HuH-7.5 (cell line): ENCODE measurements at places on chromosomes 16 and 17.

DNA sequence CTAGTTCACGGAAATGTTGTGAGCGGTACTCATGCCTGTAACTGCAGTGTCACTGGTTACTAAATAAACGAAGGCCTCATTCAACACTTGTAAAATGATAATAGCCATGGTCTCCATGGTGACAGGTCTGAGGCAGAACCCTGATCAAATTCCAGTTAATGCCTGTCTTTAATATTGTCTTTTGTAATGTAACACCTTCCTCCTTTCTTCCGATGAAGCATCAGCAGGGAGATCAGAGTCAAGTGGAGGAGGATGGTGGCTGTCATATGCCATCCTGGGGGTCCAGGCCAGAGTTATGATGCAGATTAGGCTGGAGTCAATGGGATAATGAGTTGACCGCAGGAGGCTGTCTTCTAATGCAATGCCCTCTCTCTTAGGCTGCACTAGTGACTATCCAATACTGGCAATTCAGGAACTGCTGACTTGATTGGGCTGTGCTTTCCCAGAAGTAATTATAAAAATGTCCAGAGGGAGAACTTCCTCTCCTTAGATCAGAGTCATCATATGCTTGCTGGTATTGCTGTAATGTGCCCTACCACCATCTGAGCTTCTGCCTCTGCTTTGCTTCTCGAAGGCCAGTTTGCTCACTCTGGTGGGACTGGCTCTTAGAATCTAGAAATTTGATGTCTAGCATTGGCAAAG is 419.1 kb downstream of the CA10 start:
- DNase-seq, result no peak

DNA sequence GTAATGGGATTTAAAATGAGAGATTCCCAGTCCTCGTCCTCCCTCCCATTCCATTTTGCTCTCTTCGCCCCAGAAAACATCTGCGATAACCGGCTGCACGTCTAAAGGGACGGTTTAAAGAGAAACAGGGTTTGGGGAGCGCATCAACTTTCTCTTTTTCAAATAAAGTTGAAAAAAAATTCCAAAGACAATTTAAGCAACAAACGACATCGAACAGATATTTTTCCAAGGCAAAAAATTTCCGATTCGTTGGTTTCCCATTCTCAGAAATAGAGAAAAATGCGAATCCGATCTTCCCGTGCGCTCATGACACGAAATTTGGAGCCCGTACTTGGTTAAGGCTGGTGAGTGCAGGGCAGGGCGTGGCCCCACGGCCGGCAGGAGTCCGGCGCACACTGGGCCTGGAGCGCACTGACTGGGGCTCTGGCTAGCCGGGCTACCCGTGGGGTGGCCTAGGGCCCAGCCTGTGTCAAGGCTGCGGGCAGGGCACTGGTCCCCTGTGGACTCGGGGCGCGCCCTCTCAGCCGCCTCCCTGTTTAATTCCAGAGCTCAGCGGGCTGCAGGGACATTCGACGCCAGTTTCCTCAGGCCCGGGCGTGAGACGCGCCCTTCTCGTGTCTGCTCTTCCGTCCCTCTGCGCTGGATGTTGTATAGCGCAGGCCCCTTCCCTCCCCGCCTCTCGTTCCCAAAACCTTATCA is 17.9 kb upstream of the ZFHX3 start:
- DNase-seq, result peak; percentile 77

GRCh38 chr16:80066805-80067580 is 466.5 kb upstream of the MAF start:
- no peak for DNase-seq

DNA sequence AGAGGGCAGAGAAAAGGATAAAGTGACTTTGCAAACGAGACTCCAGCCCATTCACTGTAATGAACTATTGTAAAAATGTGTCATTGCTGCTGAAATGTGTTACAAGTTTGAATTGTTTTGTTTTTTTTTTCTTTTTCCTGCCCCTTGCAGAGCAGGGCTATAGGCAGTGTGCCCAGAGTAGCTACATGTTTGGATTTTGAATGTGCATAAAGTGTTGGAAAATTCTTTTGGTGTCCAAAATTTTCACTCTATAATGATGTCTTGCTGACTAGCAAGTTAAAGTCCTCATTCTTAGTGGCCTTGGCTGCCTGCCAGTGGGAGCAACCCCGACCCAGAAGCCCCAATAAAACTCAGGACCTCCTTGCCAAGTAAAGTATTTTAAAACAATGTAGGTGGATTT is 66.5 kb downstream of the IGF2BP1 start:
- DNase-seq, result no peak

- DNase-seq, result no peak
Measured at GRCh38 chr17:40833882-40834281, 11.5 kb upstream of the KRT10 start.

DNA sequence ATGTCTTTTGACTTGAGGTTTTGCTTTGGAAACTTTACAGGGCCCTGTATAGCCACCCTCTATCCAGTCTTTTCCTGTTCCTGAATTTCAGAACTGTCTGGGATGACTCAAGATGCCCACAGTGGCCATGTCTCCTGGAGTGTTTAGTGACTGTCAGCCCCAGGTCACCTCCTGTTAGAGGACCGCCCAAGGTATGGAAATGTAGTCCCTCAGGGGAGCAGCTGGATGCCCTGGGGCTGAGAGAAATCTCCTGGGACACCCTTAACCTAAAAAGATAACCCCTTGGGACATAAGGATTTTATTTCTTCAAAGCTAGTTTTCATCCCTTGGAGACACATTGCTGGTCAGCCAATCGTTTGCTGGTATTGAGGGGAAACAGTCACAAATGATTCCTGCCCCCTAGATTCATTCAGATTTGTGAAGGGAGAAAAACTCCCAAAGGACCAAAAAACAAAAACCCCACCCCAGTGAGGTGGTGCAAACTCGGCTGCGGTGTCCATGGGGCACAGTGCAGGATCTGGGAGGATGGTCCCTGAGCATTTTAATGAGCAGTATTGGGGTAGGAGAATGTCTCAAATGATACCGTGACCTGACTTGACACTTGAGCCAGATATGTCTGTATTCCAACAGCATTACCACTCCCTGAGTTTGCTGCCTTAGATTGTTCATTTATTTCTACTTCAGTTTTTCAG is 1.7 kb downstream of the ZNF267 start:
- no peak for DNase-seq

GRCh38 chr16:86826941-86827340 is 248.6 kb downstream of the FOXL1 start:
- no peak for DNase-seq

DNA sequence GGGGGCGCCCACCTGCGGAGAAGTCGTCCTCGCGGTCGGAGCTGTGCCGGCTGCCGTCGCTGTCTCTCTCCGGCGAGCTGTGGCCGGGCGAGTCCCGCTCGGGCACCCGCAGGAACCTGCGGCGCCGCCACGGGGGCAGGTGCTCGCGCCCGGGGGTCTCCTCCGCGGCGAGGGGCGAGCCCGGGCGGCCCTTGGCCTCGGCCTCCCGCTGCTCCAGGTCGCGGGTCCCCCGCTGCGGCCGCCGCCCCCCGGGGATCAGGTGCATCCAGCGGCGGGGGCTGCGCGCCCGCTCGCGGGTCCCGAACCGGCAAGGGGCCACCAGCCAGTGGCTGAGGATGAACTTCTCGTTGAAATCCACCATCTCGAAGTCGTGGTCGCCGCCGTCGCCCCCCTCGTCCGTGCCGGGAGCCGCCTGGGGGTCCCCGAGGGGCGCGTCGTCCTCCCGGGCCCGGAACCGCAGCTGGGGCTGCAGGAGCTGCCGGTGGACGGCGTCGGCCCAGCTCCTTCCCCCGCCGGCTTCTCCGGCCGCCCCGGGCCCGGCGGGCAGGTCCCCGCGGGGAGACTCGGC is 41.4 kb upstream of the BHLHA9 start:
- DNase-seq, result no peak

GRCh38 chr17:19386051-19386929 is 700 bp downstream of the MFAP4 start:
- DNase-seq, result no peak

GRCh38 chr17:18981642-18982424 is 22.7 kb downstream of the FAM83G start:
- peak; percentile 50 for DNase-seq

- DNase-seq, result no peak
Measured at GRCh38 chr17:42167807-42168206, 13.0 kb upstream of the RAB5C start.

GRCh38 chr17:50815400-50815799 is 20.0 kb upstream of the WFIKKN2 start:
- no peak for DNase-seq

- DNase-seq, result no peak
Measured at GRCh38 chr16:83453977-83454376, 353.8 kb upstream of the HSBP1 start.

DNA sequence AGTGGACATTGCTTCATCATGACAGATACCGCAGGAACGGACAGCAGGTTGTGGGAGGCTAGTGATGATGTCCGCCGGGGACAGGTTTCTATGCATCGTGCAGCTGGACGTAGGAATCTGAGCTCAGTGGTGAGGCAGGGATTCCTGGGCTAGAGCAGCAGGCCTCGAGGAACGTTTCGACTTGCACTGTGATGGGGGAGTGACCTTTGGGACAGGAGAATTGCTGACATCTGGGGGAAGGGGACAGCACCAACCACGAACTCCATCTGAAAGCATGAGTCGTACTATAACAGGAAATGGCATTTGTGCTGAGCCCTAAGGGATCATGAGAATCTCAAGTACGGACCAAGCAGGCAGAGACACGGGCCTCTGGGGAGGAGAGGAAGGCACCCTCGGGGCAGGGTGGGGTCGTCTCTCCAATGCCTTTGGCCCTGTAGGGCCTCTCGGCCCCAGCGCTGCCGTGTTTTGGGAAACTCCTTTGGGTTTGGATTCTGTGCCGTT is 65.8 kb upstream of the ENDOV start:
- DNase-seq, result no peak

DNA sequence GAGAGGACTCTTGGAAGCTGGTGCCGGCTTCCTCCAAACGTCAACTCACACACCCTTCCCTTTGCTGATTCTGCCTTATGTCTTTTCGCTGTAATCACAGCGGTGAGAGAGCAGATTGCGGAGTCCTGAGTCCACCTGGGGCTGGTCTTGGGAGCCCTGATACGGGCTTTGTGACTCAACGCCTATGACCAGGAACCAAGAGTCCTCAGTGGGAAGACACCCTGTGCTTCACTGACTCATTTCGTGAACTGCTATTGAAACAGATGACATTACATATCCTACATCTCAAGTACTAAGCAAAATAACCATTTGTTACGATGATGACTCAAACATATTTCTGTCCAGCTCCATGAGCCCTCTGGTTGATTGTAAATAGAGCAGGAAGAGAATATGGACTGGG is 90.7 kb upstream of the CREBBP start:
- DNase-seq, result no peak

- no peak for DNase-seq
Measured at GRCh38 chr17:47295037-47295873, 28.5 kb upstream of the EFCAB13 start.

DNA sequence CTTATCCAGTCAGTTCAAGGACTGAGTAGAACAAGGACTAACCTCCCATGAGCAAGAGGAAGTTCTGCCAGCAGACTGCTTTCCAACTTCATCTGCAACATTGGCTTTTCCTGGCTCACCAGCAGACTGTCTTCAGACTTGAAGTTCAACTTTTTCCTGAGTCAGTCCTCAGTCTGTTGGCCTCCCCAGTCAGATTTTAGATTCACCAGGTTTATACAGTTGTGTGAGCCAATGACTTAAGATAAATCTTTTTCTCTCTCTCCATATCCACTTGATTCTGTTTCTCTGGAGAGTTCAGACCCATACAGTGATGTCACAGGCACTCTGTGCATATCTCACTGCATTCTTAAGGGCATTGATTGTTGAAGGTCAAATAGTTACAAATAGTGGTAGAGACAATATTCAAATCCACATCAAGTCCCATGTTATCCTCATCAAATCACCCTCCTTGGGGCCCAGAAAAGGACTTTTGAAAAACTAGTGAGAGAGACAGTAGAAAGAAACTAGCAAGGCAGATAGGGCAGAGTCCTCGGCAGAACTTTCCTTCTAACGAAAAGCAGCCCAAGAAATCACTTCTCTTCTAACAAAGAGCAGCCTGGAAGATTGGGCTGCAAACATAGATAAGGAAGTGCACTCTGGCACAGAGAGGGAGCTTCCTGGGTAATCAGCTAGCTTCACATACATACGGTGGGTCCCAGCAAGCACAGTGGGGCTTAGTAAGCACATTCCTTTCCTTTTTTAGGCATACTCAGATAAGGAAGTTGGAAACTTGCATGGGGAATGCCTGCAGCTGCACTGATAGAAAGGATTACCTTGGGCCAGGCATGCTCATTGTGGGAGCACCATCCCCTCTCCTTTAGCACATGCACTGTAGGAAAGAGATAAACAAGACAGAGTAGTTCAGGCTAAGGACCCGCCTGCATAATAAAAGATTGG is 132.3 kb upstream of the FAM20A start:
- no peak for DNase-seq

DNA sequence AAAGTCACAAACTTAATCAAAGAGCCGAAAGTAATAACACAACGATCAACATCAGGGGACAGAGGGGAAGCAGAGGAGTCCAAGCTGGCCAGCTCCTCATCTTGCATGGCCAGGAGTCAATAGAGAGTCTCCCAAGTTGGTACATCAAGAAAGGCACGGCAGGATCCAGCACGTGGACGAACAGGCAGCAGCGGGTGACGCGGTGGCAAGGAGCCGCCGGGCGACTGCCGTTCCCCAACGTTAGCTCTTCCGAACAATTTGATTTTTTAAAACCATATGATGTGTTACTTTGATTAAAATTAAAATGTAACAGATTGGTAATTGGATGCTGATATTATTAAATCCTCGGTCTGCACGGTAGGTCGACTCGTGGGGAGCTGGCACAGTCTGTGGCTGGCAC is 81.8 kb upstream of the DOC2B start:
- no peak for DNase-seq

DNA sequence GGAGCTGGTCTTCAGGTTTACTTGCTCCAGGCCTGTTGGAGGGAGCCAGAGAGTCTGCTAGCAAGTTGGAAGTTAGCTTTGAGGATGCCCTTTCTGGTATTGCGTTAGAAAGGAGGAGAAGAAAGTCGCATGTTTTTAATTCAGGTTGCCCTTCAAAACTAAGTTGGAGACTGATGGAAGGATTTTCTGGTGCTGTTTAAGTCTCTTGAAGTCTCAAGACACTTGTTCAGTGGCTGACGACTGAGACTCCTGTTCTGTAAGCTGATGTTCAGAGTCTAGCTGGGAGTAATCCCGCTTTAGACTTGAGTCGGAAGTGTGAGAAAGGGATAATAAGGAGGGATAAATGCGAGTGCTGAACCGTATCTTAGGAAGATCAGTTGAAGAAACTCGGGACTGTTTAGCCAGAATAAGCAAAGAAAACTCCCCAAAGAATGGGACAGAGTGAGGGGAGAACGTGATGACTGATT is 740 bp downstream of the AATF start:
- no peak for DNase-seq

GRCh38 chr16:58501242-58502131 is 1.5 kb downstream of the NDRG4 start:
- DNase-seq, result no peak

DNA sequence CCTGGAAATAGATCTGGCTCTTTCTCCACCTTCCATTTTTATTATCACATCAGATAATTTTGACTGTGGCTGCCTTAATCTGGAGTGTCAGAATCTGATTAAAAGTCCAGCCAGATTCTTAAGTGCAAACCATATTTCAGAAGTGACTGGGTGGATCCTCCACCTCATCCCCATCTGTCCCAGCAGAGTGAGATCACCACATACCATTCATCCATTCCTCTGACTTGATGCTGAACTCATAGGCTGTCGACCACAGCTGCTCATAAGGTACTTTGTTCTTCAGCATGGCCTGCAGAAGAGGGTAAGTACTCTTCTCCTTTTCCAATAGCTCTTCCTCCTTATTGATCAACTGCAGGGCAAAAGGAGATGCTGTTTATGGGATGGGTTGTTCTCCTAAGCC is 53.5 kb downstream of the DNAH3 start:
- no peak for DNase-seq

- no peak for DNase-seq
Measured at GRCh38 chr16:9798474-9798873, 383.8 kb downstream of the GRIN2A start.

- no peak for DNase-seq
Measured at GRCh38 chr17:72373910-72374741, 253.3 kb downstream of the SOX9 start.
